Activated naive CD8-positive, alpha-beta T cell treated with anti-CD3 and anti-CD28 coated beads, Interleukin-2, amount 10 ng/mL, durations not matched to agents 7 days and 5 days (primary cell): ENCODE measurements at places on chromosomes 5 and 9. TPM values are rescaled to one million over a fixed set of nuclear protein-coding genes. Genes with fewer than 3 reads are reported as not detected.

The DMRT3 gene
- total RNA-seq, result not detected

GRCh38 chr5:156942064-156942463 is 21.0 kb downstream of the TIMD4 start:
- DNase-seq, result peak; percentile 43

The ENTPD2 gene
- not detected for total RNA-seq

The ARL14EPL gene
- total RNA-seq, result not detected

The PTPRD gene
- not detected for total RNA-seq

- peak; percentile 68 for DNase-seq
Observed at GRCh38 chr9:129597355-129598088, 23.4 kb downstream of the C9orf50 start.

DNA sequence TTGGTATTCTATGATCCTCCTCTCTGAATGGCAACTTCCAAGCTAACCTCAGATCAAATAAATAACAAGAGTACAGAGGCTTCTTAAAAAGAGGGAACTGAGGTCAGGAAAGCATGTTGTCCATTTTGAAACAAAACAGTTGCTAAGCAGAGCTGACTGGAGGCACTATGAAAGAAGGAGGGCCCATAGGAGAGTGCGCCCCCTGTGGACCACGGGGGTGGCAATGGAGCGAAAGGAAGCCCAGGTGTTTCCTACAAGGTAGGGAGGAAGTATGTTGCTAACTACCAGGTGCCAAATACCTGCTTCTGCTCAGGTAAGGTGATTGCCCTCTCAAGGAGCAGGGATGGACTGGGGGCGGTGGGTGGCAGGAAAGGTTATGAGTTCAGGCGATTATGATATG is 101.8 kb upstream of the MAST4 start:
- DNase-seq, result no peak

GRCh38 chr9:97651646-97652045 is 18.0 kb downstream of the NCBP1 start:
- DNase-seq, result no peak

DNA sequence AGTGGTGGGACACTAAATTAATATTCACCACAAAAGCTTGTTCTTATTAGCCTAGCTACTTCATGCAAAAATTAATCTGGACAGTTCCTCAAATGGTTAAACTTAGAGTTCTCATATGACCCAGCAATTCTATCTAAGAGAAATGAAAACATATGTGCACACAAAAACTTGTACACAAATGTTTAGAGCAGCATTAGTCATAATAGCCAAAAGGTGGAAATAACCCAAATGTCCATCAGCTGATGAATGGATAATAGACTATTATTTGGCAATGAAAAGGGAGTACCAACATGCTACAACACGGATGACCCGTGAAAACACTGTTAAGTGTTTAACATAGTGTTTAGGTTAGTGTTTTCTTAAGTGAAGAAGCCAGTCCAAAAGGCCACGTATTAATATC is 32.8 kb upstream of the TNIP1 start:
- DNase-seq, result no peak

DNA sequence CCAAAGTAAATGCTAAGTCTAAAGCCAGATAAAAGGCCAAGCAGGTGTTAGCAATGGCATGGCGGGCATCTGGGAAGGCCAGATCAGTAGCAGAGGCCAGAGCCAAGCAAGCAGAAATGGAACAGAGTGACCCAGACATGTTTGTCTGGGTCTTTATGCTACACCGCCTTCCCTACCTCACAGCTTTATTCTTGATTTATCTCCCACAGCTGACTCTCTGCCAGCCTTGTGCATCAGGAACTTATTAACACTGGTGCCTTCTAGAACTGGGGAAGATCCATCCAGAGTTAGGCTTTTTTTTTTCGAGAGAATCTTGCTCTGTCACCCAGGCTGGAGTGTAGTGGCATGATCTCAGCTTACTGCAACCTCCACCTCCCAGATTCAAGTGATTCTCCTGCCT is 112.5 kb upstream of the SLC44A1 start:
- no peak for DNase-seq

DNA sequence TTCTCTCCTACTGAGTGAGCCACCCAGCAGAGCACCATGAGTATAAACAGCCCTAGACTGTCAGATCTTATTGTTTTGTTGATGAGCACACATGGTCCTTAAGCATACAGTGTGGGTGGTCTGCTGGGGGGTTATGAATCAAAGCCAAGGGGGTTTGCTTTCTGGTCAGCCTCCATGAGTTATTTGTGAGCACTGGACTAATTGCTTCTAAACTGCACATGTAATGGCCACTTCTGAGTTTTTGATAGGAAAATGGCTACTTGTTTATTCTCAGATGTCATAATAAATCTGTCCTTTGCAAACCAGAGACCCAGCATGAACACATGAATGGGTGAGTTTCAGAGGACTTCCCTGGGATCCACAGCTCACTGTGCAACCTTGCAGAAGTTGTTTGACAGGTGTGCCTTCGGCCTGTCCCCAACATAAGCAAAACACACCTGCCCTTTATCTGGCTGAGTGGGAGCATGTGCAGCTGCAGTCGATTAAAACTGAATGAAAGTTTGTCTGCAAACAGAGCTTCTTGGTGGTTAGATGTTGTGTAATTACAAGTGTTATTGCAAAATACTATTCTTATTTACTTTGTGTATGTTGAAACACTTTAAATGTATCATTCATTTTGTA is 35.9 kb downstream of the MAMDC2 start:
- DNase-seq, result no peak

GRCh38 chr5:152811988-152812387 is 406.9 kb upstream of the NMUR2 start:
- no peak for DNase-seq

DNA sequence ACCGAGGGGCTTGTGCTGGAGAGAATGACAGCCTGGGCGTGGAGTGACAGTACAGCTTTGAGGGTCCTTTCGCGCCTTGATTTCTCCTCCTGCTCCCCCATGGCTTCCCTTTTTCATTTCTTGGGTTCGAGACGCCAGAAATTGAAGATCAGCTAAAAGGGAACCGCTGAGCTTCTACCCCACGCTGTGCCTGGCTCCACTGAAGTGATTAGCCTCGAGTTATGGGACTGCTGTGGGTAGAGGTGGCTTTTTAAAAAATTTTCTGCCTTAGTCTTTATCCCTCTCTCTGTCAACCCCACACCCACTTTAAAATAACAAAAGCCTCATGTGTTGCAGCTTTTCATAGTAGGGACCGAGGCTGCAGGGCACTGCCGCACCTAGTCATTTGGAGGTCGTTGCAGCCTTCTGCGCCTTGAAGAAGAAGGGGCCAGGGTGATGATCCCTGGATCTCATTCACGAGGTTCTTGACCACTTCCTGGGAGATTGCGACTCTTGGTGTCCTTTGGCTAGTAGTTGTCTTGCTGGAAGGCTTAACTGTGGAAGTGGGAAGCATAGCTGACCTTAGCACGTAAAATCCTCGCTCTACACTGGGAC is 603 bp downstream of the PPIP5K2 start:
- peak; percentile 38 for DNase-seq

GRCh38 chr9:113227436-113227835 is 6.1 kb downstream of the SLC31A1 start:
- no peak for DNase-seq

DNA sequence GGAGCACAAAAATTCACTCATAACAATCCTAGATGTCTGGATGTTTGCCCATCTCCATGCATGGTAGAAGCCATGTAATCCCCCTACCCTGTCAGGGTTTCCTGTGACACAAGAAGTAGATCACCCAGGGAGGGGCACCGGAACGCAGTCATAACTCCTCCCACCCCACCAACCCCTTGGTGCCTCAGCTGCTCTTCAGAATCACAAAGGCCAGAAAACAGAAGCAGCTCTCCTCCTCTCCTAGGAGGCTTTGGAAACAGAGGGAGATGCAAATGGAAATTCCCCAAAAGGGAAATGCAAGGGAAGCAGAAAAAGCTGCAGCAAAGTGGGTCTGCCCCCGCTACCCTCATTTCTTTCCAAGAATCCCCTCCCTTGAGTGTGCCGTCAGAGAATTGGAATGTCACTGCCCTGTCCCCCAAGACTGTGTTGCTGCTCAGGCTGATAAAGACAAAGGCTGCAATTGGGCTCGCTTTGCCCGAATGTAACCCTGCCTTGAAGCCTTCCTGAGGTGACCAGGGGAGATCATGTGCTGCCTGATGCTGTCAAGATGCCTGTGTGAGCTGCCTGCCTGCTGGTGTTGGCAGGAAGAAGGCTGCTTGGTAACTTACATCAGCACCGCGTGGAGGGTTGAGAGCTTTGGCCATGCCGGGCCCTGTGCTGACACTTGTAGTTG is 65.5 kb upstream of the ABCA1 start:
- peak; percentile 29 for DNase-seq

The MSMP gene
- not detected for total RNA-seq

- no peak for DNase-seq
Observed at GRCh38 chr5:81820863-81821262, 70.0 kb upstream of the SSBP2 start.

The TSSK1B gene
- total RNA-seq, result not detected

DNA sequence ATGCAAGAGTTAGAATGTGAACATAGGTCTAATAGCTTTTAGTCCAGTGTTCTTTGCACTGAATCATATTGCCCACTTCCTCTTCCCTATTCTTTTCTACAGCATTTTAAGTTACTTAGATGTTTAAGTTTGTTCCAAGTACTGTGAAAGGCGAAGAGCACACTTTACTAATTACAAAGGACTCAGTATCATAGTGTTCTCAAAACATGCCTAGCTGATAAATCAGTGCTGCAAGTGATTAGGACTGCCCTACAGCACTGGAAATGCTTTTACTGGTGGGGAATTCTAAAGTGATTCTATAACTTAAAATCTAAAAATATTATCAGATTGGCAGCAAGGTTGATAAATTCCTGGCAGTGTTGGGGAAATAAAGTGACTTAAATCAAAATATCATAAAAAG is 177.9 kb upstream of the KCNN2 start:
- no peak for DNase-seq

GRCh38 chr5:65861830-65862241 is 64.5 kb upstream of the ERBIN start:
- DNase-seq, result no peak

The PCDHAC1 gene
- not detected for total RNA-seq

The LECT2 gene
- total RNA-seq, result not detected

The UHRF2 gene
- total RNA-seq, result 78.6 TPM

GRCh38 chr5:147169901-147170300 is 64.9 kb upstream of the STK32A start:
- DNase-seq, result no peak

GRCh38 chr5:37850226-37850865 is 10.5 kb upstream of the GDNF start:
- no peak for DNase-seq

DNA sequence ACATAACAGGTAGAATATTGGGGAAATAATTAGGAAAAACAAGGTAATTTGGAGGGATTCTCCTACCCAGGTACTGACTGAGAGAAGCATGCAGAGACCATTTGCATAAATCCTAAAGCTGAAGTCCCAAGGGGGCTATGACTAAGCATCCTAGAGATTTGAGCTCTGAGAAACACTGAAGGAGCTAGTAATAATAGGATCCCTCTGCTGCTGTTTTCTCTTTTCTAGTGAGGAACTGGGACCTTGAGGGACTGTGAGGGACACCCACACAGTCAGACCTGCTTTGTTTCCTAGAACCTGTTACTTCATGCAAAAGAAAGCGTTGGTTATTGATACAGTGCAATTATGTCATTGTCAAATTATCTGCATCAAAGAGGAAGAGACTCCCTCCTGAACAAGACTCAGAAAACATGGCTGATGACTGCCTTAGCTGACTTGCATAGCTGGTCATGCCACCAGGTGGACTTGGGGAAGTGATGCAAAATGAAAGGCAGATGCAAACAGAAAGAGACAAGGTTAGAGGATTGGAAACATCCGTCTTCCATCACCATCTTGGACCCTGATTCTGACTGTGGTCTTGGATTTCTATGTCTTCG is 335.4 kb downstream of the NTRK2 start:
- DNase-seq, result no peak

The GALNT12 gene
- 12.6 TPM for total RNA-seq

DNA sequence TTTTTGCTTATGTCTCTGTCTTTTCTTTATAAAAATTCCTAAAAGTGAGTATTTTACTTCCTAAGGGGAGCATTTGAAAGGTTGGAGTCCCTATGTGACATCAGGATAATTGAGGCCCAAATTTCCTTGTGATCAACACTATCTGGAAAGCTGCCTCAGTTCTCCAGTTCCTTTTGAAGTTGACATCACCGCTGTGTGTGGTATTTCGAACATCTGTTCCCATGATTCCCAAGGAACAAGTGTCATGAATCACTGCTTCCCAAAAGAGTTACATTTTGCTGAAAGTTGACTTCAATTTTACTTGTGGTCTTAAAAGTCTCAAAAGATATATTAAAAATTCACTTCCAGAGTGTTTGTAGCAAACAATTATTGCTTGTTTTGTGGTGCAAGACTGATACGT is 452.1 kb upstream of the RGMB start:
- no peak for DNase-seq

DNA sequence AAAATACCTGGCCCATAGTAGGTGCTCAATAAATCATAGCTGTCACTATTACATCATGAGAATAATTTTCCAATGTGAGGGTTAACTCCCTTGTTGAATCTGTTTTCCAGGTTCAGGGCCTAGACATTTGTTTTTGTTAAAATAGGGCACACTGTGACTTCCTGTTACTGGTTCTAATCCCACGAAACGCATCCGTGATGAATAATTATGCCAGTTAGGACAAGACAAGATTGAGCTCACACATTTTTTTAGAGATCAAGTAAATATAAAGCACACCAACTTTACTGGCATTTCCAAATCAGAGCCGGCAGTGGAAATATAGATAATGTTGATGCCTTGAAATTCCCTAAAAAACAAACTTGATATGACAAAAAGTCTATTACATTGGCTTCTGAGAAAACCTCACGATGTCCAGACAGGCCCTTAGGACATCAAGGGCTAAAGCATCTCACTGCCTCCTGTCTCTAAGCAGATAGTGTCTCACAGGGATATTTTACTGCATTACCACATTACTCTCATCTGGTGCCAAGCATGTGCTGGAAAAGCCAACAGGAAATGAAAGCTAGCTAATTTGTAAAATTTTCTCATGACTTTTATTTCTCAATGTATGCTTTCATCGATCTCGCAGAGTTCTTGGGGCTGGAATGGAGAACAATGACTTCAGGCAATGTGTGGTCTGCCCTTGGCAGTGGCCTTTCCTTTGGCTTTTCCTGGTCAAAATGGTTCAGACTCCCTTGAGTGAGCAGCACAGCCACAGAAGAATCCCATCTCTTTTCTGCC is 414.3 kb upstream of the PAPPA start:
- DNase-seq, result no peak

DNA sequence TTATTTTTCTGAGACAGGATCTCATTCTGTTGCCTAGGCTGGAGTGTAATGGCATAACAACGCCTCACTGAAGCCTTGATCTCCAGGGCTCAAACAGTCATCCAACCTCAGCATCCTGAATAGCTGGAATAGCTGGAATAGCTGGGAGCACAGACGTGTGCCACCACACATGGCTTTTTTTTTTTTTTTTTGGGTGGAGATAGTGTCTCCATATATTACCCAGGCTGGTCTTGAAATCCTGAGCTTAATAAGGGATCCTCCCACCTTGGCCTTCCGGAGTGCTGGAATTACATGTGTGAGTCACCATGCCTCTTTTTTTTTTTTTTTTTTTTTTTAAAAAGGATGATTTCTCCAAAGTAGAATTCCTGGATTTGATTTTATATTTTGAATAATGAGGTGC is 60.7 kb downstream of the NSD1 start:
- no peak for DNase-seq
